NCI-H1436 (cell line): ENCODE measurements at places on chromosomes 16 and 17.

GRCh38 chr17:50440172-50440837 lies 14.3 kb downstream of the ACSF2 start:
- no peak for DNase-seq

GRCh38 chr17:15883617-15884111 lies 61.3 kb upstream of the ADORA2B start:
- no peak for DNase-seq

DNA sequence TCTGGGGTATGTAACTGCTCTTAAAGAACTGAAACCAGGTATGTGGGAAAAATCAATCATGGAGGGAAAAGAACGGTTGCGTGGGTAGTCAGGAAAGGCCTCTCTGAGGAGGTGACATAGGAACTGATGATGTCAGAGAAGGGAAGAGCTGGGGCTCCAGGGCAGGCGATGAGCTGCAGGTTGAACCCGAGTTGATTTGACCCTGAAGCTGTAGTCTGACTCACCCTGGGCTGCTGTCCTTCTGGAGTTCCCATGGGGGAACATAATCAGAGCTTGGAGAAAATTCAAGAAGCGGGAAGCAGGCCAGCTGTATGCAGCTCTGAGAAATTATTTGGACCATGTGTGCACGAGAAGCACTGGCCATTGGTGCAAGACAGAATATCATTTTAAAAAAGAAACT lies 16.7 kb downstream of the SLC6A2 start:
- DNase-seq, result no peak

DNA sequence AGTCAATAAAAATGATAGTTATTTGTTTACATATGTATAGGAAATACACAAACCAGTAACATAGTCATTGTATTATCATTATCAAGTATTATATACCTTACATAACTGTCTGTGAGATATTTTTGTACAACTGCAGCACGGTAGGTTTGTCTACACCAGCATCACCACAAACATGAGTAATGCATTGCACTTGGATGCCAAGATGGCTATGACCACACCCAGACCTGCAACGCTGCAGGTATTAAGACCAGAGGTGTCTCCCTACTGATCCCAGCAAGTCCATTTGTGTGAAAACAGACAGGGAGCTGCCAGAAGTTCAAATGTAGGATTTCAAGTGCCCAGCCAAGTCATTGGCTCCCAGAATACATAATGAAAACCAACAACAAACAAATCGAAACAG lies 34.2 kb upstream of the NOS2 start:
- DNase-seq, result no peak

GRCh38 chr16:25419153-25419552 lies 161.5 kb upstream of the ZKSCAN2 start:
- DNase-seq, result no peak

- no peak for DNase-seq
Measured at GRCh38 chr17:7667656-7668406, 17.1 kb downstream of the ATP1B2 start.

DNA sequence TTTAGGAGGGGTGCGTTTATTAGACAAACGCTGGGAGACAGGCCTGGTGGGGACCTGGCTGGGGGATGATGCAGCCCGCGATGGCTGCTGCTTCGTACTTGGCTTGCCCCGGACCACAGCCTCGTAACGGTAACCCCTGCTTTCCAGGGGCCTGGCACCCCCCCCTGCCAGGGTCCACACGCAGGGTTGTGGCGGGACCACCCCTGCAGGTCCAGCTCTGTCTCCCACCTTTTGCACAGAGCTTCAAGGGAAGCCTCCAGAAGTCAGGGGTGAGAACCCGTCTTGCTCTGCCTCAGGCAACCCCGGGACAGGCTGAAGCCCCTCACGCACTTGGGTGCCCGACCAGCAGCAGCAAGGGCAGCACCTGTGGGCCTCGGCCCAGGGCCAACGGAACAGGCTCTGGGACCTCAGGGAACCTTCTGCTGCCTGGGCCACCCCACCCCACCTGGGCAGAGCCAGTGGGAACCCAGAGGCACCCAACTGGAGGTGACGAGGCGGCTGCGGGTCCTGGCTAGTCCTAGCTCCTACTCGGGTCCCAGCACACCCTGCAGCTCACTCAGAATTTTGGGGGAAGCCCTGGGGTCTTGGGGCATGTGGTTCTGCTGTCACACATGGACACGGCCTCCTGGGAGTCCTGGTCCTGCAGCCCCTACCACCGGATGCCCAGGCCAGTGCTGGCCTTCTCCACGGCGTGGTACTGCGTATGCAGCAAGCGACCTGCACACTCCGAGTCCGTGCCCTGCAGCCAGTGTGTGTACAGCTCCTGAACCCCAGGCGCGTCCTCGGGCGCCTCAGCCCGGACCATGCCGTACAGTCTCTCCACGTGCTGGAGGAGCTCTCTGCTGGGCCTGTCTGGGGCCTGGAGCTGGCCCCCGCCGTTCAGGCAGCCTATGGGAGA lies 3.1 kb downstream of the HAGHL start:
- DNase-seq, result no peak

DNA sequence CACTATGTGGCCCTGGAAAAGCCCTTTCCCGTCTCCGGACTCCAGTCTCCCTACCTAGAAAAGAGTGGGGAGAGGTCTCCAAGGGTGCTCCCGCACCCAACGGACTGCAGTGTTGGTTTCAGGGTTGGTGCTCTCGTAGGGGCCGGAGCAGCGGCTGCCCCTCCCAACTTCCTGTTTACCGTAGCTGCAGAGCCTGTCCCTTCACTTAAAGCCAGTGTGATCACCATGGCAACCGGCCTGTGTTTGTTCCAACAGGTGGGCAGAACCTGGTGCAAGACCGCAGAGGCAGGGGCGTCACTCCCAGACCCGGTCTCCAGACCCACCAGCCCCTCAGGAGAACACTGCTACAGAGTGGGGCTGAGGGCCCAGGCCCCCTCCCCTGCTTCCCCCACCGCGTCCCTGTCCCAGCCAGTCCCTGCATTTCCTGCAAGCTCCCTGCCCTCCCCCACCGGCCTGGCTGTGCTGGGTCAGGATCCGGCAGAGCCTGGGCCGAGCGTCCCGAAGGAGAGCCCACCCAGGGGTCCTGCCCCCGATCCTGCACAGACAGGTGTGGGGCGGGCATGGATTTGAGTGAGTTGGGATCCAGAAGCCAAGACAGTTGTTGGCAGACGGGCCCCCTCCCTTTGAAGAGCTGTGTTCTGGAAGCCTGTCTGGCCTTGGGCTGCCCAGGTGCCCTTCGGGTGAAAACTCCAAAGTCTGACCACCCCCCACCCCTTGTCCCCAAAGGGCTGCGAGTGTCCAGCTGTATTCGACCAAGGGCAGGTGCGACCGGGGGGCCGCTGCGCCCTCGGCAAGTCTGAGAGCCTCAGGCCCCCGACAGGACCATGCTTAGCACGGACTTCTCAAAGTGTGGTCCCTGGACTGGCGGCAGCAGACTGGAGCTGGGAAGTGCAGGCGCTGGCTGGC lies 1.5 kb upstream of the BAIAP3 start:
- peak; percentile 27 for DNase-seq

DNA sequence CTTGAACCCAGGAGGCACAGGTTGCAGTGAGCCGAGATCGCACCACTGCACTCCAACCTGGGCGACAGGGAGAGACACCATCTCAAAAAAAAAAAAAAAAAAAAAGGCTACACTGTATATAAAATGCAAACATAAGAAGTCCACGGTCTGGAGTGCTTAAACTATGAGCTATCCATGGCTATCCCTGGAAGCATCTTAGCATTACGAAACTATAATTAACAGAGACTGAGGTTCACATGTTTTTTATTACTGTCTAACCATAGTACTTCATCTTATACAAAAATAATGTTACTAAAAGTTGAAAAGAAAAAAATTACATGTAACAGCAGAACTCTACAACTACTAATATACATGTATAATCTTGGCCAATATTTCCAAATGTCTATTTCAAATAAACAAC lies 32.8 kb downstream of the HELZ start:
- no peak for DNase-seq

DNA sequence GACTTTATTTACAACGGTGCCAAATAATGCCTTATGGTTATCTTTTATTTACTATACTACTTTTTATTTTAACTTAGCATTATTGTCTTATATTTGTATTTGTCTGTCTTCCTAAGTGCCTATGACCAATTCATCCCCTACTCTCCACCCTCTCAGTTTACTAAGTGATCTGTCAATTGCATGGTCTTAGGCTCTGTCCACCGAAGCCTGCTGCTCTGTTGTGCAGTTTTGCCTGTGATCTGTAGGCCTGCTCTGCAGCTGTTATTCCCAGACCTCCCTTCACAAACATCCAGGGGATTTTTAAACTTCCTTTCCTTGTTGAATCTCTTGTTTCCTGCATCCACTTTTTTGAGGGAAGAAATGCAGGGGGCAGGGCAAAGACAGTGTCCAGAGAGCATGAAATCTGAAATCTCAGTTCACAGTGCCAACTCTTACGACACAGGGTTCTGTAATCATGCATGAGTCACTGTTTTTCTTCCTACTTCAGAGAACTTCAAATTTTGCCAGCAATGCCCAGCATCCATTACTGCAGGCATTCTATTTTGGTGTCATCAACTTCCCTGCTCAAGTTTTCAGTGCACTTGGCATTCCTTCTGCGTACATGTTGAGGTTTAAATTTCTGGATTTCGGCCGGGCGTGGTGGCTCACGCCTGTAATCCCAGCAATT lies 11.4 kb downstream of the SLFN5 start:
- DNase-seq, result no peak

GRCh38 chr16:19717314-19717713 lies 713 bp downstream of the KNOP1 start:
- no peak for DNase-seq

- no peak for DNase-seq
Measured at GRCh38 chr17:978103-979093, 1.2 kb downstream of the NXN start.

DNA sequence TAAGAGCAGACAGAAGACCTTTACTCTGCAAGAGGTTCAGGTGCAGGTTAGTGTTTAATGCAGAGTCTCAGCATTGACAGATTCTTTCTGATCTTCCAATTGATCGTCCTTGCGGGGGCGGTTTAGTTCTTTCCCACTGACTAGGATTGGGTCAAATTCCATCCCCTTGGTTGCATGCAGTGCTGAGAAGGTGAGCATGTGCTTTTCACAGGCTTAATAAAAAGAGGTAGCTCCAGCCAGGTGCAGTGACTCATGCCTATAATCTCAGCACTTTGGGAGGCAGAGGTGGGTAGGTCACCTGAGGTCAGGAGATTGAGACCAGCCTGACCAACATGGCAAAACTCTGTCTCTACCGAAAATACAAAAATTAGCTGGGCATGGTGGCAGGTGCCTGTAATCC lies 7.5 kb upstream of the ITGAD start:
- no peak for DNase-seq

- no peak for DNase-seq
Measured at GRCh38 chr17:34570506-34570905, 8.9 kb upstream of the TMEM132E start.

GRCh38 chr17:35046740-35047283 lies 16.7 kb downstream of the RFFL start:
- no peak for DNase-seq

- DNase-seq, result no peak
Measured at GRCh38 chr16:25679511-25679910, 12.2 kb upstream of the HS3ST4 start.
